ENCODE measurements at places on chromosomes 2 and 18.

- no peak for DNase-seq
Measured at GRCh38 chr2:70009762-70010575, 48.5 kb upstream of the ASPRV1 start.

DNA sequence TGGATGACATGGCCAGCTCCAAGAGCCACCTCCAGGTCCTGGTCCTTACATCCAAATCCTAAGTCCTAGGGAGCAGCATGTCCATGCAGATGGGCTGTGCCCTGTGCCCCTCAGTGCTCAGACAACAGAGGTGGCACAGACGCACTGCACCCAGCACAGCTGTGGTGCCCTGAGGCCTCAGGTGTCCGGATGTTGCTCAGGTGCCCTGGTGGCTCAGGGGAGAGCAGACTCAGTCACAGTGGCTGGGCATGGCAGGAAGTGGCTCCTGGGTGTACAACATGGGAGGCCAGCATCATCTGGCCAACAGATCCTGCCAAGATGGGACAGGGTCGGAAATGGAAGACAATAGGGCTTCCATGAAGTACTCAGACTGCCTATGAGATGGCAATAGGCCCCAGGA is 50.1 kb downstream of the TIMM21 start:
- no peak for DNase-seq

- no peak for DNase-seq
Measured at GRCh38 chr18:76588601-76589226, 93.7 kb upstream of the ZNF516 start.

DNA sequence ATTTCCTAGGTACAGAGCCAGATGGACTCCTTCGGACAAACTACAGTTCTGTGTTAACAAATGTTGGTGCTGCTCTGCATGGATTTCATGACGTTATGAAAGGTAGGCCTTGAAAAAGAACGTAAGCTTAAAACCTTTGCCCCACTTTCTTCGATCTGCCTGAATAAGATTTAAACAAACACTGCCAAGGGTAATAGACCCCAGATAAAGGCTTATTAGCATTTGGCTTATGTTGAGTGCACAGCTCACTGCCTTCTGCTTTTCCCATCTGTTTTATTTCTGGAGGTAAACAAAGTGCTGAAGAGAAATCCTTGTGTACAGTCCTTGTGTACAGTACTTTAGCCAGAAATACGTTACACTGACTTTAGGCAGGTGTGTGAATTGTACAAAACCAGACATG is 50.0 kb upstream of the STON1 start:
- DNase-seq: no peak

DNA sequence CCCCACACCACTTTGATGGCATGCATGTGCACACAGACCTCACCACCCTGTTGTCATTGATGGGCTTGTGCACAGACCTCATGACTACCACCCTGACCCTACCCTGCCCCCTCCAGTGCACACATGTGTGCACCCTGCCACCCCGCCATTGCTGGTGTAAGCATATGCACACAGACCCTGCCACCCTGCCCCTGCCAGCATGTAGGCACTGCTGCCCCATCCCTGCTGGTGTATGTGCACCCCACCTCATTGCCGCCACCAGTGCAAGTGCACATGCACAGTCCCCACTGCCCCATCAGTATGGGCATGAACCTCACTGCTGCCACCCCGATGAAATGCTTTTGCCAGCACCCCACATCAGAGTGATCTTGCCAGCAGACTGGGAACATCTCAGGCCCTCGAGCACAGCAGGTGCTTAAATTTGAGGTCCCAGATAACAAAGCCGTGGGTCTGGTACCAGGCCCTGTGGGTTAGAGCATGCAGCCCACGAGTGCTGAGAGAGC is 169.4 kb downstream of the EHBP1 start:
- DNase-seq: no peak

DNA sequence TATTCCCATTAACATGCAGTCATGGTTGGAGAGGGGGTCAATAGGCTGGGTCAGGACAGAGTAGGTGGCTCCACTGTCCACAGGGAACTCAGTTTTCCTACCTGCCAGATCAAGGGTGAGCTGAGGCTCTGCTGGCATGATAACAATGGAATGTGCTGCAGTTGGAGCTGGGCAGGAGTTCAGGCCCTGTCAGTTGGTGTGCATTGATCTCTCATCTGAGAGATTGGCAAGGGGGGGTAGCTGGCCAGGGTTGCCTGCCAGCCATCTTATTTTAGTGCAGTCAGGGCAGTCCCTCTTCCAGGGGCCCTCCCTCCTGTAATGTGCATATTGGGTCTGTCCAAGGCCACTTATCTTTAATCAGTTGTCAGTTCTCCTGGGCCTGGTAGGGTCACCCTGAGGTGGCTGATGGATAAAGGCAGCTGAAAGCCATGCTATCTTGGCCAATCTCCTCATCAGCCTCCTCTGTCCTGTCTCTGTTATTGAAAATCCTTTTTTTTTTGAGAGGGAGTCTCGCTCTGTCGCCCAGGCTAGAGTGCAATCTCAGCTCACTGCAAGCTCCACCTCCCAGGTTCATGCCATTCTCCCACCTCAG is 38.1 kb upstream of the CCBE1 start:
- no peak for DNase-seq

- no peak for DNase-seq
Measured at GRCh38 chr2:108392029-108392428, 14.3 kb downstream of the SULT1C4 start.

DNA sequence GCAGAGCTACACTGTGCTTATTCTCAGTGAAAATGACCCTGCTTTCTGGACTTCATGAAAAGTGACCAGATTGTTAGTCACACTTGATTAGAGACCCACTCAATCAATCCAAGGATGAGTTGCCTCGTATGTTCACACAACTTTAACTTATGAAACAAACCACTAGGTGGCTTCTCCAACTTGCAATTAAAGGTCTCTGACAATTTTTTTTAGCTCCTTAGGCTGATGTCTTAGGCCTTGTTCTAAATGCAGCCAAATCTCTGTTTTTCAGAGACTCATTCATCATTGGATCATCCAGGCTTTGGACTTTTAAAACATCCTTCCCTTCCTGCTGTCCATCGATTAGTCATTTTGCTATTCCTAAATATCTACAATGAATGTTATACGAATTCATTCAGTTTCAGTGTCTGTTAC is 63.4 kb downstream of the MREG start:
- no peak for DNase-seq

GRCh38 chr2:11578081-11578948 is 44.5 kb downstream of the GREB1 start:
- DNase-seq: no peak

DNA sequence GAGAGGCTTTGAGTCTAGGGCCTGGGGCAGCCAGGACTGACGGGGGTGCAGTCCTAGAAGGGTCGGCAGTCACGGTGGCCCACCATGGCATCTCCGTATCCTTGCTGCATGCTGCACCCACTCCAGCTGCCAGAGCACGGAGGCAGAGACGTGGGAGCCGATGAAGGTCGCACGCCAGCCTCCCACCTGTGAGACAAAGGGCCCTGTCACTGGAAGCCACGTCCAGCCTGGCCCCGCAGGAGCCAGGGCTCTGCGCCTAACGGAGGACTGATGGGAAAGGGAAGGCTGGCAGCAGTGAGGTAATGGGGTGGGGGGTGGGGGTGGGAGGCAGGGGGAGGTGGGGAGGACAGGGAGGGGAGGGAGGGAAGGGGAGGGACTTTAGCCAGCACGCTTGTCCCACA is 21.9 kb downstream of the ITM2C start:
- DNase-seq: no peak

- DNase-seq: no peak
Measured at GRCh38 chr2:216745453-216745852, 50.1 kb upstream of the IGFBP5 start.

DNA sequence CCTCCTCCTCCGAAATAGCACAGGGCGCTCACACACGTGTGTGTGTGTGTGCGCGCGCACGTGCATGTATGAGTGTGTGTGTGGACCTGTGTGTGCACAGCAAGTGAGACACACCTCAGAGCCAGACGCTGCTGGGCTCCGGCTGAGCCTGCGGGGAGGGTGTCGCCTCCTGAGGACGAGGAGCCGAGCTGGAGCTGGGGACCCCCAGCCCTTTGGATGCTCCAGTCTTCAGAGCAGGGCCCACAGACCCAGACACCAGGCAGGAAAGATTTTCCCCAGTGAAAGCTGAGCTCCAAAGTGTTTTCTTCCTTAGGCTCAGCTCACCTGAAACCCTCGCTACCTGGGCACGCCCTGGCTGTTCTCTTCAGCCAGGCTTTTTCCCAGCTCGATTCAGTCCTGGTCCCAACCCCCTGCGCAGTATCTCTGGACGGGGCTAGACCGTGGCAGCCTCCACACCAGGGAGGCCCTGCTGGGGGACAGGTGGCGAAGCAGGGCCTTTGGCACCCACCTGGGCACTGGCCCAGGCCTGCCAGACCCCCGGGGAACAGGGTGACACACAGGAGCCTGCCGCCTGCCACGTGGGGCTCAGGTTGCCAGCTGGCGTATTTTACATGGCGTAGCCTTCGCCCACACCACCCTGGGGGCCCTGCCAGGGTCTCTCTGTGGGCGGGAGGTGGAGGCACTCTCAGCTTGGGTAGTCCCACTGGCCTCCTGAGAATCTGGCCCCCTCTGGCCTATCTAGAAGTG is 36.2 kb downstream of the PDIA6 start:
- no peak for DNase-seq

DNA sequence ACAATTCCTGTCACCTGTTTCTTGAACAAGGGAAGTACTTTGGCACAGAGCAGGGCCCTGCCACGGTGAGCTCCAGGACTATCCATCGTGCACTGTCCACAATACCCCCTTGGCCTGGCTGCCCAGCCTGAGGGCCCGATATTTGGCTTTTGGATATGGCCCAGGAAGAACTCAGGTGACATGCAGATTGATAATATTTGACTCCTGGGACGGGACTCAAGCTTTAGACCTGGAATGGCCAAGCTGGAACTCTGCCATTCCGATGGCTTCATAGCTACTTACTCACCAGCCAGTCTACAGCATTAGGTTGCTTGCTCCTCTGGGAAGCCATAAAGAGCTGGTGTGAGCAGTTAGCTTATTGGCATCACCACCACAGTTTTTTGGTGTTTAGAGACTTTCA is 26.6 kb downstream of the EML6 start:
- no peak for DNase-seq

GRCh38 chr2:140154706-140155105 is 1374.5 kb upstream of the NXPH2 start:
- no peak for DNase-seq

DNA sequence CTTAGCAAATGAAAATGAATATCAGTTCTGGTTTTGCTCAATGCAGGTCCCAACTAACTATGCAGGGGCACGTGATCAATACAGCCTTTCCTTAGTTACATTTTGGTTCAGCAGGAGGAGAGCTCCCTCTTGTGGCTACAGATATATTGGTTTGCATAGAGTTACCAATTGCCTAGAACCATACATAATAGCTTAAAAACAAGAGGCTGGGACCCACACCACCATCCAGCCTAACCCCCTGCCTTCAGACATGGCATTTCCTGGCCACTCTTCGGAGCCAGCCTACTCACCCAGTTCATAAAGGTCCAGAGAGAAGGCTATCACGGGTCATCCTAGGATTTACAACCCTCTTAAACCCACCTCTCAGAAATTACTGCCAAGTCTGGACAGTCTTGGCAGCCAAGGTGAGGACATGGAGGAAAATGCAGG is 10.5 kb downstream of the CCDC93 start:
- peak; percentile 46 for DNase-seq

- DNase-seq: no peak
Measured at GRCh38 chr2:127599211-127599610, 46.7 kb upstream of the GPR17 start.

- no peak for DNase-seq
Measured at GRCh38 chr2:167794554-167795255, 452.7 kb downstream of the STK39 start.
